ENCODE measurements at places on chromosomes 12 and 14.
A peak's percentile ranks its signal among the peaks of the same experiment; 100 is the strongest.

DNA sequence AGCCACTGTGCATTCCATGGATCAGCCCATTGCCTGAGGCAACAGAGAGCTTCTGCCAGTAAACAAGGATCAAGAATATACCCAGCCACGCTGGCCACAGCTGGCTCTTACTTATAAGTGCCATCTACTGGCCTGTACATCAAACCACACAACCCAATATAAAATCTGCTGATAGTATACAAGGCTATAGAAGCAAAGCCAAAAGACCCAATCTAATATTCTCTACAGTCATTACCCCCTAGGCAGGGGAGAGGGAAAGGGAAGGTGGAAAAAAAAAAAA, 4.4 kb upstream of the FAM186B start:
- DNase-seq, result no peak

DNA sequence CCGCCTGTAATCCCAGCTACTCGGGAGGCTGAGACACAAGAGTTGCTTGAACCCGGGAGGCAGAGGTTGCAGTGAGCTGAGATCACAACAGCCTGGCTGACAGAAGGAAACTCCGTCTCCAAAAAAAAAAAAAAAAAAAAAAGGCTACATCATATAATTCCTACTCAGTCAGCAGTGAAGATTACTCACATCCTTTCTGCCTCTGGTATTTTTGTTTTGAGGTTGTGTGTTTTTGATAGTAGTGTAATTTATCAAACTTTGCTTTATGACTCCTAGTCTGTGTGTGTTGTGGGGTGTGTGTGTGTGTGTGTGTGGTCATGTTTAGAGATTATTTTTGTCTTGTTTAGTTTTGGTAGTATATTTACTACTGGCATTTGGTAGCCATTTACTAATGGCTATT, 29.8 kb upstream of the DLGAP5 start:
- no peak for DNase-seq

DNA sequence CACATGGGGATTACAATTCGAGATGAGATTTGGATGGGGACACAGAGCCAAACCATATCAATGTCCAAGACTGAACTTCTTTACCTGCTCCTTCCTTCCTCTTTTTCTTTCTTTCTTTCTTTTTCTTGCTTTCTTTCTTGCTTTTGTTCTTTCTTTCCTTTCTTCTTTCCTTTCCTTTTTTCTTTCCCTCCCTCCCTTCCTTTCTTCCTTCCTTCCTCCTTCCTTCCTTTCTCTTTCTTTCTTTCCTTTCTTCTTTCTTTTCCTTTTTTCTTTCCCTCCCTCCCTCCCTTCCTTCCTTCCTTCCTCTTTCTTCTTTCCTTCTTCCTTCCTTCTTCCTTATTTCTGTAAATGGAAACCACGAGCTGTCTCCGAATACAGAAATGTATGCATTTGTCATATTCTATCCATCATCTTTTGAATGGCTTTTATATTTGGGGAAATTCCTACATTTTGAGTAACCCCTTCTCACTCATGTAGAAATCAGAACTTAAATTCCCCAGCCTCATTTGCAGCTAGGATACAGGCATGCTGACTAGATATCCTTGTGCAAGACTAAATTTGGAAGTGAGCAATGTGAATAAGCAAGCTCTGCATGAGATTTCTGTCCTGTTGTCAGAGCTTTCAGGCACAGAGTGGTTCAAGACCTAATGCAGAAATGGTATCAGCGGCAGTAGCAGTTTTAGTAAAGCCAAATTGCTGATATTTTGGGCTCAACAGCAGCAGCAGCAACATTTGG, 11.5 kb downstream of the GPR33 start:
- DNase-seq, result no peak

GRCh38 chr12:49897276-49897675, 6.4 kb downstream of the FAIM2 start:
- peak; percentile 30 for DNase-seq

GRCh38 chr12:12606781-12607589, 4.7 kb upstream of the CREBL2 start:
- DNase-seq, result no peak

GRCh38 chr12:62448436-62448835, 18.2 kb upstream of the MON2 start:
- no peak for DNase-seq

DNA sequence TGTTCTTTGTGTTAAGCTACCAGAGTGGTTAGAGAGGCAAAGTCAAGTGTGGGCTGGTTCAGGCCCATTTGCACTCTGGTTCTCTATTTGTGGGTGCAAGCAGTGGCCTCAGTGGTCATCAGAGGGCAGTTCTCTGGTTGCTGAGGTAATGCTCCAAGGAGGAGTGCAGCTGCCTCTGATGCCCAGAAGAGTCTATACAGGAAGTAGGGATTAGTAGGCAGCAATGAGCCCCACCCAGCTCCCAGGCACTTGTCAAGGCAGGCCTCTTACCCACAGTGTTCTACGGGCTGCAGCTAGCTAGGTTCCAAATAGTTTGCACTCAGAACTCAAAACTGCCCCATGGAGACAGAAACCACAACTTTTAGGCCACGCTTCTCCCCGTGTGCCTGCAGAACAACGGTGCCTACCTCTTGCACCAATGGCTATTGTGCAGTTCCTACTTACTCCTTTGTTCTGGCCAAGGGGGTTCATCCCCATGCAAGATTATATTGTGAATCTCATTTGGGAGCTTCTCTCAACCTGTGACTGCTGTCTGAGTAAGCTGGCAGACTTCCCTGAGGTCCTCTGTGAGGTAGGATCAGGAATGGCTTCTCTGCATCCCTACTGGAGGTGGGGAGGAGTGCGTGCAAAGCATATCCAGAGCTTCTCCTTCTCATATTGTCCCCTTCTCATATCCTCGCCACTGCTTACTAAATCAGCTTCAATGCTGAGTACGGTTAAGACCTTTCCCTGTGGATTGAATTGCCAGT, 410.3 kb upstream of the LMO3 start:
- no peak for DNase-seq

- peak; percentile 55 for DNase-seq
Measured at GRCh38 chr14:86654558-86655184, 1124.7 kb downstream of the FLRT2 start.

- no peak for DNase-seq
Measured at GRCh38 chr14:95206534-95206933, 49.2 kb upstream of the DICER1 start.

GRCh38 chr14:99141236-99141635, 130.8 kb downstream of the BCL11B start:
- no peak for DNase-seq

- DNase-seq, result peak; percentile 56
Measured at GRCh38 chr14:105087308-105087962, 22.2 kb upstream of the GPR132 start.

DNA sequence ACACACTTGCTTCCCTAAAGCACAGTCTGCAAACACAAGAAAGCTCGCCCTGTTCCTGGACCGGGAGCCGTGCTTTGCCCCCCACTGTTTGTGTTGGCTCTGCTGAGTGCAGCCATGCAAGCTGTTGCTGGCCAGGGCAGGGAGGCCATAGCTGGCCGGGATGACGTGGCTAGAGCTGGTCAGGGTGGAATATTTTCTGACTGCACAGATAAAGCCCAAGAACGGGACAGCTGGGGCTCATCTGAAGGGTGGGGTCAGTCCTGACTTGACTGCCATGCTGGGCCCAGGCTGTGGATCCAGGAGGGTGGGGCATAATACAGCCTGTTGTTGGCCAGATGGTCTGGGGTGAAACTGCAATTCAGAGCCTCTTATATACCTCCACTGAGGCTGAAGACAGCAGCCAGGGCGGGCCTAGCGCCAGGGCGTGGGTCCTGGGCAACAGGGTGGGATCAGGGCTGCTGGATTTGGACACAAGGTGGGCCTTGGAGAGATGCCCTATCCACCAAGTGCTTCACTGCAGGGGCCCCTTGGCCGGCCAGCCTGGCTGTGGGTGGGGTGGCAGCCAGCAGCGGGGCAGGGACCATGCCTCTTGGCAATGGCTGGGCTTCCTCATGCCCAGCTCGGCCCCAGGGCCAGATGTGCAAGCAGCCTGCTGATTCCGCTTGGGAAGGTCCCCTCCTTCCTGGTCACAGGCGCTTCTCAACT, 14.8 kb downstream of the KMT5A start:
- DNase-seq, result no peak

DNA sequence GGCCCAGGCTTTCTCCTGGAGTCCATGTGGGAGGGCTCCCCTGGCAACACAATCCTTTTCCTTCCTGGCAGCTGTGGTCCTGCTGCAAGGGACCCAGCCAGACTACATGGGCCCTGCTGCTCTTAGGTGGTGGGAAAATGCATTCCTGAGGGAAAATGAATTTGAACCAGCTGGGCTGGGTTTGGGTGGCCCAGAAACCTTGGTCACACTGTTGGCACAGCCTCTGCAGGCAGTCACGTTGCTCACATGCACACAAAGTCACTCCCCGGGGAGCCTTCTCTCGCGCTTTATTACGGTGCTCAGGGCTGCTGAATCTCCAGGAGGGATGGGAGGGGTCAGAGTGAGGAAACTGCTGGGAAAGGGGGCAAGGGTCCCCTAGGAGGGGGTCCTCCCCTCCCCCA, 17.2 kb downstream of the PLEKHG3 start:
- no peak for DNase-seq

DNA sequence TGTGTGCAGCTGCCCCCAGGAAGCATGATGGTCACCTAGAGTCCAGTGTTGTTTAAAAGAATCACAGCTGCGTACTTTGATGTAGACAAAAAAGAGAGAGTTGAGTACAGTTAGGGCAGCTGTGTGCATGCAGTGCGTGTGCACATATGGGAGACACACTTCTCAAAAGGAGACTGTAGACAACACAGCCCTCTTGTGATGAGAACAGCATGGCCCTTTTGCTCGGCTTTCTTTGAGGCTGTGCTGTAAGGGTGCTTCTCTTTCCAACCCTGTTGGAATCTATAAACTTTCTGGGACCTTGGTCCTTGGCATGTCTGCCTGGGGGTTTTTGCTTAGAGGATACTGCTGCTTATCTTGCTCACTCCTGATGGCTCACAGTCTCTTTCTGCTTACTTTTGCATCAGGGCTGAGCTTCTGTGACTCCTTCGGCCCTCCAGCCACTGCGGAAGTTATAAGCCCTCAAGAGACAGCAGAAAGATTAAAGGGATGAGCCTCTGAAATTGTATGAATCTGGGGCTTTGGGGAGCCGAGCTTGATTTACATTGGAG, 102.9 kb downstream of the DYRK2 start:
- DNase-seq, result no peak

- no peak for DNase-seq
Measured at GRCh38 chr12:6457220-6457945, 5.5 kb downstream of the TAPBPL start.

DNA sequence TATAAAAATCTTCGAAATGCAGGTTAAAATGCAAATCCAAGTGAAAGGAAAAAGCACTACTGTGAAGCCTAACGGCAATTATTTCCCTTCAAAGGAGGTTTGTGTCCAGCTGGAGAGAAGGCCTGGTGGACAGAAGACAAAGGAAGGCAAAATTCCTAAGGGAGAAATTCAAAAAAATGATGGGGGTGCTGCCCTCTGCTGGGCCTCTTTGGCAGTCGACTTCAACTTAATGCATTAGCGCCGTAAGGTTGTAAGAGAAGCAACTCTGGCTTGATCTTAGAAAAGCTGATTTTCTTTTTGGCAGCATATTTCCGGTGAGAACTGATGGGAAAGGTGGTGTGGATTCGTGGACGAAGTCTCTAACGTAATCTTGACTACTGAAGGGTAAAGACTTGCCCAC, 34.3 kb upstream of the CHFR start:
- no peak for DNase-seq

DNA sequence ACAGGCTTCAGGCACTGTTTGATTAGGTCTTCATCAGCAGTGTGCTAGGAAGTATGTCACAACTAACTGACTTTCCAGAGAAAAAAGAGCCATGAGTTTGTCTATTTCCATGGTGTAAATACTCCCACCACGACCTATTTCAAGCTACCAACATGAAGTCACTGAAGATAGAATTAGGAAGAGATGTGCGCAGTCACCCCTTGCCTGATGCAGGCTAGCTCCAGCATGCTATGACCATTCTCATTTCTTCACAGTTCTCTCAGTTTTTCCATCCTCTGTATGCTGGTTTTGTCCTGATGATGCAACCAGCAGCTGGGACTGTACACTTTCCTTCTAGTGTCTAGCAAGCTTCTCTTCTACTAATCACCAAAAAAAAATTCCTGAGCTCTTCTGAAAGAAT, 191.6 kb upstream of the NUDT4 start:
- DNase-seq, result no peak

- no peak for DNase-seq
Measured at GRCh38 chr12:113463746-113464451, 7.8 kb downstream of the LHX5 start.

- DNase-seq, result no peak
Measured at GRCh38 chr12:19014240-19014639, 115.3 kb upstream of the PLEKHA5 start.

DNA sequence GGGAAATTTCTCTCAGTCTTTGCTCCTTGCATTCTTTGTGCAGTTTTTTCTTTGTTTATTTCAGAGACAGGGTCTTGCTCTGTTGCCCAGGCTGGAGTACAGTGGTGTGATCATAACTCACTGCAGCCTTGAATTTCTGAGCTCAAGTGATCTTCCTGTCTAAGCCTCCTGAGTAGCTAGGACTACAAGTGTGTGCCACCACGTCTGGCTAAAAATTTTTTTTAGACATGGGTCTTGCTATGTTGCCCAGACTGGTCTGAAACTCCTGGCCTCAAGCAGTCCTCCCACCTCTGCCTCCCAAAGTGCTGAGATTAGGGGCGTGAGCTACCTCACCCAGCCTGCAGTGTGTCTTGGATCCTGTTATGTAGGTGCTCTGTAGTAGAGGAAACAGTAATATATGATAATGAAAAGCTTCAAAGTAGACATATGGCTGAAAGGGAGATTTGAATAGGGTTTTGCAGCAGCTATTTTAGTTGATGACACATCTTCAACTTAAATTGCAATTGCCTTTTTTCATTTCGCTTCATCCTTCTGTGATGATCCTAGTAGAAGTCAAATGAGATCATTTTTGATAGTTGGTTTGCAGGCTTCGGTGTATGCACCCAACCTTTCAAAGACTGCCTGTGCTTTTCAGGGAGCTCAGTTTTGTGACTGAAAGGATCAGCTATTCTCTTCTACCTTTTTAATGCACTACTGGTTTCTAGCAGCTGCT, 75.4 kb downstream of the FUT8 start:
- DNase-seq, result no peak

DNA sequence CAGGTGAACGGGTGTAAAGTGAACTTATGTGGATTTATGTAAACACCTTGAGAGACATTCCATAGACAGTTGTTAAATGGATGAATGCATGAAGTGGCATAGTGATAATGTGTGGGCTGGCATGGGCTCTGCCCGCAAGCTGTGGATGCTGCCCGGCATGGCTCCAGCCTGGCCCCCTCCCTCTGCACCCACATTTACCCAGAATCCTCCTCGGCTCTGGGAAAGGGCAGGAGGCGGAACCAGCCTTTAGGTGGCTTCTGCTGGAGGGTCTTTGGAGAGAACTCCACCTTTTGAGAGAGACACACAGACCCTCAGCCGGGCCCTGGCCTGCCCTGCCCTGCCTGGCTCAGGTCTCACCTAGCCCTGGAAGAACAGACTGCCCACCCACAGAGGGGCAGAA, 18.7 kb downstream of the RASAL1 start:
- DNase-seq, result no peak

- no peak for DNase-seq
Measured at GRCh38 chr14:57865403-57866198, at the start of gene SLC35F4. SLC35F4 (minus strand) TSS chr14:57866092.

GRCh38 chr14:74155749-74156148, 71.0 kb downstream of the LIN52 start:
- DNase-seq, result no peak

Data from lower lobe of right lung (tissue), 2 donors.